ENCODE measurements at places on chromosomes 4 and X. TPM values are rescaled to one million over a fixed set of nuclear protein-coding genes. Genes with fewer than 3 reads are reported as not detected.

DNA sequence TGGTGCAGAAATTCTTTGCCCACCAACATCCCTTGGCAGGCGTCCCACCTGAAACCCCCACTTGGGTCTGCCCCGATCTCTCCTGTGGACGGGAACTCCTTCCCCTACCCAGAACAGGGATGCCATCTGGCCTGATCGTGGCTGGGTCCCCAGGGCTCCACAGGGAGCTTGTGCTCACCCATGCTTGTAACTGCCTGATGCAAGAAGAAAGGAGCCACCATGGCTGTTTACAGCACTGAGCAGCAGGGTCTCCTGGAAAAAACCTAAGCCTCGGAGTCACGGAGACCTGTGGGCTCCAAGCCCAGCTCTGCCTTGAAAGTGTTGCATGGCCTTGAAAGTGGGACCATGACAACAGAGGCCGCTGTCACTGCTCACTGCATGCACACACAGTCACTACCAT, 101.5 kb upstream of the AFAP1 start:
- DNase-seq: no peak

GRCh38 chr4:77273412-77273811, 116.4 kb downstream of the CCNG2 start:
- DNase-seq: no peak

DNA sequence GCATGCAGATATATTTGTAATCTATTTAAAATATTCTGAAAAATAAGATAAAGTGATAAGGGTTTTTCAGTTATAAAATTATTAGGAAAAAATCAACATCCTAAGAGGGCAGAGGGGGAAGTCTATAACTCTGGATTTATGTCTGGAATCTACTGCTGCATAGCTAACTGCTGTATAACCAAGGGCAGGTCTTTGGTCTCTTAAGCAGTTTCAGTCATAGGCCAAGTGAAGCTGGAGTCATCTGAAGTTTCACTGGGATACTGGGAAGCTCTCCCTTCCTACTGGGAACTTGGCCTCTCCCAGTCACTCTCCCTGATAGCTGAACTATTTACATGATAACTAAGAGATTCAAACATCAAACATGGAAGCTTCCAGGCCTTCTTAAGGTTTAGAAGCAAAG, 1409.9 kb upstream of the PCDH7 start:
- no peak for DNase-seq

DNA sequence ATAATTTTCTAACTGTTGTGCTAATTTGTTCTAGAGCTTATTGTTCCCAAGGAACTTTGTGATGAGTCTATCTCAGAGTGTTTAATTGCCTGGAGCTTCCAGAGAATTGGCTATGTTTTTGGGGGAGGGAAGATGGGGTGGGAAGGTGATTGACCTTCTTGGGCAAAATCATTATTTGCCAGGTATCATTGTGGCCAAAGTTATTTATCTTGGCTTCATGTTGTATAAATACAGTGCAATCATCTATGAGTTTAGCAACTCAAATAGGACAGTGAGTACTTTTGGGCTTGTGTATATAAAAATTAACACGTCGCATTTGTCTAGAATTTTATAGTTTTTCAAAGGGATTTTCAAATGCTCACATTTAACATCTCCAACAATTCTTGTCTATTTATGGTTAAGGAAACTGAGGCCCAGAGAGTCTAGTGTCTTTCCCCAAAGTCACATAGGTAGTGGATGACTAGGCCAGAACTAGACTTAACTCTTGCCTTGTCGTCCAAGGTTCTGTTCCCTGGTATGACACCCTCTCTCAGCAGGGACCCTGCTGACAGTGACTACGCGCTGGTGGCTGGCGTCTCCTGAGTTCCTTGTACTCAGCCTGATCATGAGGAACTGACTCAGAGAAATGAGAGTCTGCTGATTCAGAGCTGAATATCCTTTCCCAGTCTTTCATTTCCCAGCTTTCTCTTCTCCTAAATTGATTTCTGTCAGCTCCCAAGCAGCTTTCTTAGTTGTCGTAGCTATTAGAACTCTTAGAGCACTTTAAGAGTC, 27.7 kb downstream of the FNIP2 start:
- peak; percentile 18 for DNase-seq

IL2RG gene
- total RNA-seq: 1.5 TPM

DSPP gene
- total RNA-seq: not detected
